Activated CD4-positive, alpha-beta T cell treated with anti-CD3 and anti-CD28 coated beads for 24 hours (primary cell): ENCODE measurements at places on chromosomes 1 and 21.

DNA sequence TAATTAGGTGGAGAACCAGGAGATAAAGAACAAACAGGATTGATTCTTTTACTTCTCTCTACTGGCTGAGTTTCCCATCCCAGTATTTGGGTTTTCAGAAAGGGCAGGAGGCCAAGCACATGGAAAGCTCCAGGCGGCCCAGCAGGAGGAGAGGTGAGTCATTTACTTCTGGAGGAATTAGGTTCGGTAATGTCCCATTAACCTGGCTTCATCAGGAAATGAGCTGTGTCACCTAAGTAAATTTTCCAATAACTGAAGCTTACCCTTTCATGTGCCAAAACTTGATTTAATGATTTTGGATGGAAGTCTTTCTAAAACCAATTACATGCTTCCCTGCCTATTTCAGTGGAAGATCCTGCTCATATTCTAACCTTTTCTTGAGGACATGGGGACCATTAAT lies 257.6 kb upstream of the USP24 start:
- no peak for DNase-seq

- no peak for DNase-seq
Observed at GRCh38 chr21:45834821-45835293, 146.7 kb upstream of the COL6A1 start.

DNA sequence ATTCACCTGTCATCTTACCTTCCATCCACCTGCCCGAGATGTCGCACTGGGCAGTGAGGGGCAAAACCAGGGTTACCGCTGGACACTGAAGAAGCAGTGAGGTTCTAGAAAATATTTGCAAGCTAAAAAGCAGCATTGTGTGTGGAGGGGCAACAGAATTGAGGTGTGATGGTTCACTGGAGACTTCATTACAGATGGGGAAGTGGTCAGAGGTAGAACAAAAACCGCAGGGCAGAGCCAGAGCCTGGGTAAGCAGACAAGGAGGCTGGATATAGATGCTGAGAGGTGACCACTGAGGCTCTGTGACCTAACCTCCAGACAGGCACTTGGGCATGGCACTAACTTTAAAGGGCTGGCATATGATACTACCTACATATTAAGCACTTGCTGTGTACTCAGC lies 363.9 kb upstream of the PROX1 start:
- DNase-seq: no peak

- DNase-seq: no peak
Observed at GRCh38 chr1:19662313-19662712, 2.4 kb upstream of the HTR6 start.

DNA sequence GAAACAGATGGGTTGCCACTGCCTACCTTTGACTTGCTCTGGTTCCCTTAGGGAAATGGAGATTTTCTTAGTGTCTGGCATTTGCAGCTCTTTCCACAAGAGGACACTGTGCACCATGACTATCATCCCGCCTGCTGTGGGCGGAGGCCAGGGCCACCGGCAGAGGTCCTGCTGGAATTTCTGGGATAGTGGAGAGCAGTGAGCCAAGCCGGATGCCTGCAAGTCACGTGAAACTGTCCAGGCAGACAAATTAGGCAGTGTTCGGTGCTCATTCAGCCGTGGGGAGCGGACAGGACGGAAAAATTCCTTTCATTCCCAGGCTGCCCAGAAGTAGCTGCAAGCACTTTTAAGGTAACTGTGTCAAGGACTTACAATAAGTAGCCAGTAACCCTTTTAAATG lies 43.4 kb downstream of the IGSF5 start:
- no peak for DNase-seq

- DNase-seq: no peak
Observed at GRCh38 chr1:11441211-11441952, 37.6 kb upstream of the DISP3 start.

GRCh38 chr1:23620605-23621004 lies 61.3 kb upstream of the ID3 start:
- DNase-seq: no peak

DNA sequence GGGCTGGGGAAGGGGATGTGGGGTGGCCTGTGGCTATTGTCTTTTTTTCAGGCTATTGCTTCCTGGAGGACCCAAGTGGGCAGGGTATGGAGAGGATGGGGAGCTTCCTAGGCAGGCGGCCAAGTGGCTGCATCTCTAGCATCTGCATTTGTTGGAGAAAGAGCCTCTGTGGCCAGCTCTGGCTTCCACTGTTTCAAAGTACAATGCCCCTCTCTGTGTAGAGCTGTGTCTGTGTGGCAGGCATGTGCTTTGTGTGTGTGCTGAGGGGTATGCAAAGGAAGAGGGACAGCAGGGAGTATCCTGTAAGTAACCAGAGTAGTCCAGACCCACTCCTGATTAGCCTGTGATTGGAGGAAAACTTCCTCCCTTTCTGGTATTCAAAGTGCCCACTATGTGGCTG lies 40.6 kb downstream of the KCNA2 start:
- no peak for DNase-seq

GRCh38 chr1:119373465-119373864 lies 4.9 kb downstream of the HAO2 start:
- no peak for DNase-seq

GRCh38 chr1:6464514-6464836 lies 1.5 kb downstream of the TNFRSF25 start:
- DNase-seq: peak; percentile 48
